ENCODE measurements at places on chromosomes 2 and 18. TPM values are rescaled to one million over a fixed set of nuclear protein-coding genes. Genes with fewer than 3 reads are reported as not detected.

REG1A gene
- not detected for total RNA-seq

GRCh38 chr2:67451086-67451832, 54.1 kb downstream of the ETAA1 start:
- no peak for DNase-seq

TCF7L1 gene
- total RNA-seq, result 0.12 TPM

CTAGE1 gene
- total RNA-seq, result not detected

DNA sequence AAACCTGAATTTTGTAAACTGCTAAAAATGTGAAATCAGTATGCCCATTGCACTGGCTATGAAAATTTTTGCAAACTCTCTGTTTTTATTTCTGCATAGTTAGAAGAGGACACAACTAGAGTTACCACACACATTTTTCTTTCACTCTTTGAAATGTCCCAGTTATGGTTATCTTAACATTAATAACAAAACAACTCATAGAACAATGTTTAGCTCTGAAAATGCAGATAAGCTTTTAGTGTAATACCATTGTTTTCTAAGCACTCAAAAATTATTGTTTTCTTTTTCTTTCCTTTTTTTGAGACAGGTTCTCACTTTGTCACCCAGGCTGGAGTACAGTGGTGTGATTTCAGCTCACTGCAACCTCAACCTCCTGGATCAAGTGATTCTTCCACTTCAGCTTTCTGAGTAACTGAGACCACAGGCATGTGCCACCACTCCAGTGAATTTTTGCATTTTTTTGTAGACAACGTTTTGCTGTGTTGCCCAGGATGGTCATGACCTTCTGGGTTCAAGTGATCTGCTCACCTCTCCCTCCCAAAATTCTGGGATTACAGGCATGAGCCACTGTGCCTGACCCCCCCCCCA, 1204.5 kb upstream of the ZEB2 start:
- DNase-seq, result no peak

DNA sequence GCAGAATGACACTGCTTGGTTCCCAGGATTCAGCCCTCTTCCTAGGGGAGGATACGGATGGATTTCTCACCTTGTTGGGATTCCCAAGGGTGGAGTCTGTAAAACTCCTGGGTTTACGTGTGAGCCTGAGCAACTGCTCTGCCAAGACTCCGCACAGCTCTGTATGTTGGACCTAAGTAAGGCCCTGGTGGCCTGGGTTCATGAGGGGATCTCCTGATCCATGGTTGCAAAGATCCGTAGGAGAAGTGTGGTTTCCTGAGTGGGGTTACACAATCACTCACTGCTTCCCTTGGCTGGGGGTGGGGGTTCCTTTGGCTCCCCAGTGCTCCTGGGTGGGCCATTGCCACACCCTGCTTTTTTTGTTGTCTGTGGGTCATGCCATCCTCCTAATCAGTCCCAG, 37.7 kb downstream of the ANKRD12 start:
- no peak for DNase-seq
